Stimulated activated CD8-positive, alpha-beta memory T cell treated with anti-CD3 and anti-CD28 coated beads, Interleukin-15, amount 100 ng/mL, for 4 hours (primary cell): ENCODE measurements at places on chromosomes 16 and 17.

GRCh38 chr16:62014319-62014923, 21.8 kb downstream of the CDH8 start:
- no peak for DNase-seq

GRCh38 chr17:11138023-11138422, 103.0 kb upstream of the SHISA6 start:
- no peak for DNase-seq

GRCh38 chr16:58236231-58236690, 38.4 kb upstream of the CSNK2A2 start:
- peak; percentile 23 for DNase-seq

DNA sequence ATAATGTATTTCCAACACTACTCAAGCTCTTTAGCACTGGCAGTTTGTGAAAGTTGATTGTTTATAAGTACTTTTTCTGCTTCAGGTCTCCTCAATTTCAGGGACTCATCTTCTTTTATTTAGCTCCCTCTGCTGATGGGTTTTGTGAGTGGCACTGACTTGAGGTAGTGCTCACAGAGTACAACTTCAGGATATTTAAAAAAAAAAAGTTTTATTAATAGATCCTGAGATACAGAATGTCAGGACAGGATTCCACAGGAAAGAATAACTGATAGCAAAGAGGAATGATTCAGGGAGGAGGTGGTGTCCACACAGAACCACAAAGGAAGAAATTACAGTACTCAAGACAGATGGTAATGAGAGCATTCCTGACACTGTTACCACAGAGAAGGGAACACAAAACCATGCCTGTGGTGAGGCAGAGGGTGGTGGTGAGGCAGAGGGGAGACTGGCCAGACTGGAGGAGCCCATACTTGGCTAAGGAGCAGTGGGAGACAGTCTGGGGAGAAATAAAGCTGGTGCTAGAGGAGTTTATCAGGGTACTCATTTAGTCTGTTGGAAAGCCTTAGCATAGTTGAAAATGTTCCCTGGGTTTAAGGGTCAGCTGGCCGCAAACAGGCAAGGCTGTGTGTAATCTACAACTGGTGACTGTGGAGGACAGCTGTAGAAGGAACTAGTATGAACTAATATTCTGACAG, 63.7 kb downstream of the SPAG9 start:
- DNase-seq, result no peak

GRCh38 chr17:64694207-64694606, 32.1 kb upstream of the SMURF2 start:
- no peak for DNase-seq

DNA sequence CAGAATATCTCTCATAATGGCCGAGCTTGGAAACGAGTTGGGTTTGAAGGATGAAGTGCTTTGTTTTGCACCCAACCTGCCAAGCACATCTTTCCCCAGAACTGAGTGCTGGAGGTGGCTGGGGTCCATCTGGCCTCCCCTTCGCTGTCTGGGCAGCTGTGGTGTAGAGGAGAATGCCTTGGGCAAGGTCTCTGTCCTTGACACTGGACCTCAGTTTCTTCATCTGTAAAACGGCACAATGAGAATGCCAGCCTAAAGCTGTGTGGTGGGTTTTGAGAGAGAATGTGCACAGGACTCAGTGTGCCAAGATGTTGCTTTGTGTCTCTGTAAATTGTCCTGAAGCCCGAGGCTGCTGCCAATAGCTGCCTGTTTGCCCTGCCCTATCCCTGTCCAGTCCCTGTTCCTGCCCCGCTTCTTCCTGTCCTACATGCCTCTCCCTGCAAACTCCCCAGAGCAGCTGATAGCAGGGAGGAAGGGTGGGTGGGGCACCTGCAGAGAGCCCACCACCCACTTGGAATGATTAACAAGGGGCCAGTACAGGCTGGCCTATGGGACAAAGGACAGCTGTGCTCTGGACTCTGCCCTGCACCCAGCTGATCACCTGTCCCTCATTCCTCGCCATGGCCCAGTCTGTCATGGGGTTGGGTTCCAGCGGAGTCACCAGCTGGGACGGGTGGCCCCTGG, 15.3 kb downstream of the LASP1 start:
- no peak for DNase-seq

DNA sequence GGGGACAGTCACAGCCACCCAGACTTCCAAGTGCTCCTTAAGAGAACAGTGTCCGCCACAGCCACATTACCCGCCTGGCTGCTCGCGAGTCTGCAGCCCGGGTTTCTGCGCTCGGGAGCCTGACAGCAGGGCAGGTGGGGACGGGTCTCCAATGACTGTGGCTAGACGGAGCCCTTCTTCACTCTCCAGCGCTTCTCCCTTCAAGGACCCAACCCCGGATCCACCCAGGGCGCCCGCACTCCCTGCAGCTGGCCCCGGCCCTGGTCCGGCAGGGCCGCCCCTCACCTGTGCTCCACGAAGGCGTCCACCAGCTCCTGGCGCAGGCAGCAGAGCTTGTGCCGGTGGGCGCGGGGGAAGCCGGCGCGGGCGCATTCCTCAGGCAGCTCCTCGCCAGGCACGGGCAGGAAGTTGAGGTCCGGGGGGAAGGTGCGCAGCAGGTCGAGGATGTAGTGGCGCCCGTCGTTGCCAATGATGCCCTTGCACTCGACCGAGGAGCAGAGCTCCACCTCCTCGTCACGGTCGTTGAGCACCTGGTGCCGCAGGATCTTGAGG, 13.9 kb downstream of the CLUH start:
- no peak for DNase-seq
